Neuronal stem cell (in vitro differentiated cells): ENCODE measurements at places on chromosomes 12 and 14.

DNA sequence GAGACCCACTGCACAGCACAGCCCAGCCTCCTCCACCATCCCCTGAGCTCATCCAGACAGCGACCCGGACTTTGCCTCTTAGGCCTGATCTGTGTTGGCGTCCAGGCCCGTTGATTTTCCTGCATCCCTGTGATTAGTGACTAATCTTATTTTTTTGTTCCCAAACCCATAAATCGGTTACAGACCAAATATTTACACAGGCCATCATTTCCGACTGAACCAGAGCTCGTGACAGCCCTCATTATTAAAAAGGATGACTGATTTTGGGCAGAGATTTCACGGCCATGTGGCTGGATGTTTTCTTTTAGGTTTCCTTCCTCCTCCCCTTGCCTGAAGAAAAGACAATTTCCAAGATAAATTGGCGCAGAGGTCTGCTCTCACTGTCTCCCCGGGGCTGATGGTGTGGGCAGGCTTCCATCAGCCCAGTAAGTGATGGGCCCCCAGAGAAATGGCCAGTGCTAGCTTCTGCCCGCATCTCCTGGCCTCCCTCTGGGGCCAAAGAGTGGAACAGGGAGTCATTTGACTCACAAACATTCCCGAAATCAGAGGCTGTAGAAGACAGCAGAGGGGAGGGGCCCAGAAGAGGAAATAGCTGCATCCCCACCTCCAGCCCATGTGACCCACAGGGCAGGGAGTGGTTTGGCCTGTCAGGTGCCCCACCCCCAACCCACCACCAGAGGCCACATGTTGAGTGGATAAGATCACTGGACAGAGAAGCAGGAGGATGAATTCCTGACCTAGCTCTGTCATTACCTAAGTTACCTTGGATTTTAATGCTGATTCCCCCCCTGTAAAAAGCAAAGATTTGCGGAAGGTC lies 283.5 kb downstream of the KSR2 start:
- peak; percentile 29 for DNase-seq

DNA sequence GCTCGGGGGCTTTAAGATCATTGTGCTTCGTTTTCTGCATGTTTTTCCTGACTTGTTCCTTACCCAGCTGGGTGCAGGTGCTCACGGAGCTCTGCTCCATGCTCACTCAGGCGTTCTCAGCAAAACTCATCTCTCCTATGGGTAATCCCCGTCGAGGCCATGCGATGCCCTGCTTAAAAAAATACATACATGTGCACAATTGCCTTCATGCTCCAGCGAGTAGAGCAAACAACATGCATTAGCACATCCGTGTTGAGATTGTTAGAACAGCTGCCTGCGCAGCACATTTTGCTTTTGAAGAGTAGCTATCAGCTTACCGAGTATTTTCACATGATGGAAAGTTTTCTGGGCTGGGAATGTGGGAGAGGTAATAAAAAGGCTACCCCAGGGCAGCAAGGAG lies 16.2 kb downstream of the AACS start:
- no peak for DNase-seq

DNA sequence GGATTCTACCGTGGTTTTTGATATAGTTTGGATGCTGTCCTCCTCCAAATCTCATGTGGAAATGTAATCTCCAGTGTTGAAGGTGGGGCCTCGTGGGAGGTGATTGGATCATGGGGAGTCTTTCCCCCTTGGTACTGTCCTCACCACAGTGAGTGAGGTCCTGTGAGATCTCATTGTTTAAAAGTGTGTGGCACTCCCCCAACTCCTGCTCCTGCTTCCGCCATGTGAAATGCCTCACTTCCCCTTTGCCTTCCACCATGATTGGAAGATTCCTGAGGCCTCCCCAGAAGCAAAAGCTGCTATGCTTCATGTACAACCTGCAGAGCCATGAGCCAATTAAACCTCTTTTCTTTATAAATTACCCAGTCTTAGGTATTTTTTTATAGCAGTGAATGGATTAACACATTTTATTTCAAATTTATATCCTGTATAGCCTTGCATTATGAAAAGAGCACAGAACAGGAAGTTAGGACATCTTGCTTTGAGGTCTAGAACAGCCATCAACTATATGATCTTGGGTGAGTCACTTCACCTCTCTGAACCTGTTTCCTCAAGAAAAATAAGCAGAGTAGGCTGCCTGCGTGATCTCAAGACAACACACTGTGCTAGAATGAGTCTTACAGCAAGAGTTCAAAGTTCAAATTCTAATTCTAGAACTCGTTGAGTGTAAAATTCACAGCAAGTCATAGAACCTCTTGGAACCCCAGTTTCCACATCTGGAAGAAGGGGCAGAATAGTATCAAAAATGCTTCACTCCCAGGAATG lies 160.9 kb upstream of the EEA1 start:
- no peak for DNase-seq

GRCh38 chr12:77850129-77850528 lies 19.4 kb downstream of the NAV3 start:
- DNase-seq, result no peak

DNA sequence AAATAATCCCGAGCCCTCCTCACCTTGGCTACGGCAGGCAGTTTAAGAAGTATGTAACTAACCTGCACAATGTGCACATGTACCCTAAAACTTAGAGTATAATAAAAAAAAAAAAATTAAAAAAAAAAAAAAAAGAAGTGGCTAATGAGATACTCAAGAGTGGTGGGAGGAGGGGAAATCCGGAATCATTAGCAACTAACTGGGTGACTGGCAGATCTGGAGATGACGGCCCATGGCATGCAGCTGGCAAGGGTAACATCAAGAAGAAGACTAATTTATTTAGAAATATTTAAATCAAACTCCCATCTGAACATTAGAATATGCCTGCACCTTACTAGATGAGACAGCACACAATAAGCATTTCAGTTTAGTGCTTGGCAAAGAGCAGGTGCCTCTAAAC lies 52.3 kb upstream of the TMCC3 start:
- no peak for DNase-seq

DNA sequence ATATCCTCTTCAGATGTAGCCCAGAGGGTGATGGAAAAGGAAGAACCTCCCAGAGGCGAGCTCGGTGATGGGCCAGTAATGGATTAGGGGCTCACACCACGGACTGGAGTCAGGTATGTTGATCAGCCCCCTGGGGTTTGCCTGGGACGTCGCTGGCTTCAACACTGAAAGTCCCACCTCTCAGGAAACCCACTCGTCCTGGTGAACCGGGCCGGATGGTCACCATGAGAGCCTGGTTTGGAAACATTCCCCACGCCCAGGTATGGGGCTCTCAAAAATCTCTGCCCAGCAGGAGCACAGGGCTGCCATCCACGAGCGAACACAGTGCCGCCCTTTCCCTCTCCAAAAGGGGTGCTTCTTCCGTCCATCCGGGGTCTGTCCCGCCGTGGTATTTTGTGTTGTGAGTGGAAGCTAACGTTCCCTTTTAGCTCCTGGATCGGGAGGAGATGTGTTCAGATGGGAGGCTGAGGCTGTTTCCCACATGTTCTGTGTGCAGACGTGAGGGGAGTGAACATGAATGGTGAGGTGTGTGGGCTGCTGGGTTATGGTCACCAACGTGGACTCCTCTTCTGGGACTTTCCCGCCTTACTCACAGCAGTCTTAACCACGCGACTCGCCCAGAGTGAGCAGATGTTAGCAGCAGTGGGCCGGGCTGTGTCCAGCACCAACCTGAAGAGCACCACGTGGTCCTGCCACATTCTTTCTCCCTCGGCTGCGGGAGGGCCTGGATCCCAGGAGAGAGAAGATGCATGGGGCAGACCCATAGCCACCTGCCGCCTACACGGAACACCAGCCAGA lies 139.2 kb downstream of the KIF26A start:
- no peak for DNase-seq

DNA sequence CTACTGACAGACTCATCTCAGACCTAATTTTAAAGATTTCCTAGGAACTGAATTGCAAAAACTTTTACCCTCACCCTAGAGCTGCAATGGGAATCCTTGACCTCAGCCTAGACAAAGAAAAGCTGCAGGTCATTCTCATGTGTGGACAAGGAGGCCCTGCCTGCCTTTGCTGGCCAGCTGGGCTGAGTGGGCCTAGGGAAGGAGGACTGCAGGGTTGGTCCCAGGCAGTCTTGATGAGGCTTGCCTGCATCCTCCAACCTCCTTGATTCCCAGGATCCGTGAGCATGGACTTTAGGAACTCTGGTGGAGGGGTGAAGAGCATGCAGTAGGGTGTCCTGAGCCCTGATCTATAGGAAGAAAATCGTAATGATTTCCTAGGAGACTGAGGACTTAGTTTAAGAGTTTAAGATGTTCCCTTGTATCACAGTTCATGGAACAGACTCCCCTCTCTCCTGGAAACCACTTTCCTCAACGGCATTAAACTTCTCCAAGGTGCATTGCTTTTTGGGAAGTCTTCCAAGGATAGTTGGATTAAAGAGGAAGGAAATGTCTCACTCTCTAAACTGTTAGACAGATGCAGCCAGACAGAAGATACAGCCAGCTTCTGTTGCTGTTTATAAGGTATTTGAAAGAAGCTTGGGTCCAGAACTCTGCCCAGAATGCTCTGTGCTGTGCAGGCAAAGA lies 55.4 kb upstream of the DDX11 start:
- DNase-seq, result no peak

- DNase-seq, result no peak
Observed at GRCh38 chr12:42094277-42094676, 50.4 kb downstream of the GXYLT1 start.

DNA sequence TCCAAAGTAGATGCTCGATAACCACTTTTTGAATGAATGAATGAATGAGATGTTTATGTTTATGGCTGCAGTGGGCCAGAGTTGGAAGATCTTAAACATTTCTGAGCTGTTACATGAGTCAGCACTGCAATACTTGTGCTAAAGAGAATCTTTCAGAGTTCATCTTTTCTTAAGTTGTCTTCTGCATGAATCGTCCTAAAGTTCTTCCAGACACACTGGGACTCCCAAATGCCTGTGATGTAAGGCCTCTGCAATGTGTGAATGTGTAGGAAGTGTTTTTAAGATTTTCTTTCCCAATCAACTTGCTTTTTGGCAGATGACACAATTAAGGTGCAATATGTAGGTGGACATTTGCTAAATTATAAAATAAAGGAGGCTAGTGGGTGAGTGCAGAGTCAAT lies 50.3 kb upstream of the TRIM9 start:
- no peak for DNase-seq

- no peak for DNase-seq
Observed at GRCh38 chr12:127560041-127560478, 706.9 kb upstream of the TMEM132C start.

DNA sequence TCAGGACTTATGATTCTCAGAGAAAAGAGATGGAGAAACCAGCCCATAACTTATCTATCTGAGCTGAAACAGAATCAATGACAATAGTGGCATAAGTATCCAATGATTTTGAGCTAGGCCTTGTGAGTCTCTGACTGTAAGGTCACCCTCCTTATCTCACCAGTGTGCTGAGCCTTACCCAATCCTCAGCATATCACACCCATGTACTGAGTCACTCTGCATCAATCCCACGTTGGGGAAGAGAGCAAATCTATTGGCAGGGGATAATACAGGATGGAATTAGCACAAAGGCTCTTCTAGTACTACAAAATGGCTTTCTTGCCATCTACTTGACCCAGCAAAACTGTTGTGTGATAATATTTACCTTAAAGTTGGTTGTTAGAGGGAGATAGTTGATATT lies 997.8 kb downstream of the NRXN3 start:
- DNase-seq, result no peak

- no peak for DNase-seq
Observed at GRCh38 chr14:105737504-105738246, 211.3 kb downstream of the TMEM121 start.

DNA sequence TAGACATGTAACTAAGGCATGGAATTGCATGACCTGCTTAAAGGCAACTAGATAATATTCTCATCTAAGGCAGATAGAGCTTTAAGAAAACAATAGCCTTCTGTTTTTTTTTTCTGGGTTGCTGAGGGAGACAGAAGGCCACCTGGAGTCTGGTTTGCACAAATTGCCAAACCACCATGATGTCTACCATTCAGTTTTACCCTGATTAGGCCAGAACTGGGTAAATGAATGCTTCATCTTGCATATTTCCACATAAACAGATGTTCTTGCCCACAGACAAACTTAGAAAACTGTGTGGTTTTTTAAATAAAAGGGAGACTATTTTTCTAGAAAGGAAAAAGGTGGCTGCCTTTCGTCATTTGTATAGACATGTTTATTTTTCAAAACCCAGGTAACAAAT lies 278.7 kb upstream of the PRICKLE1 start:
- DNase-seq, result no peak
